ENCODE measurements at places on chromosomes 1 and 21.
A peak's percentile ranks its signal among the peaks of the same experiment; 100 is the strongest.

DNA sequence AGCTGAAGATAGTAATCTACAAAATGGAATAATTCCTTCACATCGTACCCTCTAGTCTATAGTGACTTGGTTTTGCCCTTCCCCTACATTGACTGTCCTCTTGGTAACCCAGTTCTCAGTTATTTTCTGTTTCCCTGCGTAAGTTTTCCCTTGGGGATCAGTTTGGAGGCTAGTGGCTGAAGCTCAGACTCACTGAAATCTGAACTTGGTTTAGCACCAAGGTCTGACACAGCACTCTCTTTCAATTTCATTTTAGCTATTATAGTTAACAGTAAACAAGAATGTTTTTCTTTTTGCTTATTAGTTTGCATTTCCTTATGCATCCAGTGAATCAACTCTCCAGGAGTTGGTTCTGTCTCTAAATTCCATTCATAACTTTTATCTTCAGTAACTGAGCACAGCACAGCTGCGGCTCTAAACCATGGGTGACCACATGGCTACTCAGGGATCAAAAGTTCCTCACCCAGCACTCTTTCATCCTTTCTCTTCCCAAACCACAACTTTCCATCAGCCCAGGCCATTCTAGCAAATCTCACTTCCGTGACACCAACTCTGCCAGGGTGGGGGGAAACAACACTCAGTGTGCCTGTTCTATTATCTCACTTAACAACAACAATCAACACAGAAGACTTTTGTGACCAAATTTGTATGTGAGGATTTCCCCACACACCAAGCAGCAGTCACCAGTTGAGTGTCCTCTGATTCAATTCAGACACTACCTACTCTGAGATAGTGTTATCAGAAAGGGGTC, 17.6 kb upstream of the IFI6 start:
- DNase-seq = no peak

- no peak for DNase-seq
Observed at GRCh38 chr1:57632401-57632800, 208.5 kb upstream of the DAB1 start.

DNA sequence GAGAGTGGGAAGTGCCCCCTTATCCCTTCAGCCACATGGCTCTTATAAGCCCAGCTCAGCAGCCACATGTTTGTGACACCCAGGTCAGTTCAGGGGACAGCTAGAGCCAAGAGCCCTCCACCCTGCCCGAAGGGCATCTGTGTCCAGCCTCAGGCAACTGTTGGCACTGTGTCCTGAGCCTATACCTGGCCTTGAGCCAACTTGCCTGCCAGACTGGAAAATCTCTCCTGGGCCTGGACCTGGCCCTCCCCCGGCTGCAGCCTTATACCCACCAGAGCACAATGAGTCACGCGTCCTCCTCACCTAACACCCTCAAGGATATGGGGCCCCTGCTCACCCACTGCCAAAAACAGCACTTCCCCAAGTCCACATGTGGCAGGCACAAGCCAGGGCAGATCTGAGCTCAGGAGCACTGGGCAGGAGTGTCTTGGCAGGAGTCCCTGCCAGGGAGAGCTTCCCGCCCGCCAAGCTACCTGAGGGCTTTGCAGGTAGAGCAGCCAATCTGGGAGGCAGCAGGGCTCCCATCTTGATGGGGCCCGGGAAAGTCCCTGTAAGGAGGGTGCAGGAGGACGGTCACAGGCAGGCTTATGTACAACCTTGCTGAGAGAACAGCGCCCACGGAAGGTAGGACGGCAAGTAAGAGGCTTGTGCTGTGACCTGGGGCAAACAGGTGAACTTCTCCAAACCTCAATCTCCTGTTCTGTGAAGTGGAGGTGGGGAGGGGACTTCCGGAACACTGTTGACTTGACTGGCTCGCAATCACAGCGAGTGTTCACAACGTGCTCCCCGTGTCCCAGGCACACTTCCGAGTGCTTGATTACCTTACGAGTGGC, 19.8 kb upstream of the HSPG2 start:
- no peak for DNase-seq

DNA sequence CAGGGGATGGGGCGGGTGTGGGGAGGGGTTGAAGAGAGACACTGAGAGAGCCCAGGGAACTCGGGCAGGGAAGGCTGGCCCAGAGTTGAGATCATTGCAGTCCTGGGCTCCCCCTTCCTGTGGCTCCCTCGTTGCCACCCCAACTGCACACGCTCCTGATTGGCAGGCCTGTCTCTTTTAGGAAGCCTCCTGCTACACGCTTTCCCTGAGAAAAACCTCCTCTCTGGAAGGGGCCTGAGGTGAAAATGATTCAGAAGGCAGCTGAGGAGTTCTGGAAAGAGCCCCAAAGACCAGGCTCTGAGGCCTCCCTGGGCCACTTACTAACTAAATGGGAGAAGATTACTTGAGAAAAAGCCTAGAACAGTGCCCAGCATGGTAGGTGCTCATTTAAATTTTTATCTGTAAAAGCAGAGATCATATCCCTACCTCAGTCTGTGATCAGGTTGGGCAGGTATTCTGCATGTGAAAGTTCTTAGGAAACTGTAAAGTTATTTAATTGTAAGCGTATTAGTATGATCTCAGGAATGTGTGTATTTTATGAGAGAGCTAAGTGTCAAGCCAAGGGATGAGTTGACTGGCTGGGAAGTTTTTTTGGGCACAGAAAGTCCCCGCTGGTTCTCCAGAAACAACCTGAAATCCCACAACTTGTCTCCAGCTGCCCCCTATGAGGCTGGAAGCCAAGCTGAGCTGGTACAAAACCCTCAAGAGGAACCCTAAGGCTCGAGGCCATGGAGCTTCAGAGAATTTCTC, 65.2 kb upstream of the EPS8L3 start:
- no peak for DNase-seq

GRCh38 chr1:178330848-178331497, 165.8 kb downstream of the CLEC20A start:
- DNase-seq = no peak

GRCh38 chr1:207499573-207499972, 3.6 kb downstream of the CR1 start:
- peak; percentile 61 for DNase-seq

DNA sequence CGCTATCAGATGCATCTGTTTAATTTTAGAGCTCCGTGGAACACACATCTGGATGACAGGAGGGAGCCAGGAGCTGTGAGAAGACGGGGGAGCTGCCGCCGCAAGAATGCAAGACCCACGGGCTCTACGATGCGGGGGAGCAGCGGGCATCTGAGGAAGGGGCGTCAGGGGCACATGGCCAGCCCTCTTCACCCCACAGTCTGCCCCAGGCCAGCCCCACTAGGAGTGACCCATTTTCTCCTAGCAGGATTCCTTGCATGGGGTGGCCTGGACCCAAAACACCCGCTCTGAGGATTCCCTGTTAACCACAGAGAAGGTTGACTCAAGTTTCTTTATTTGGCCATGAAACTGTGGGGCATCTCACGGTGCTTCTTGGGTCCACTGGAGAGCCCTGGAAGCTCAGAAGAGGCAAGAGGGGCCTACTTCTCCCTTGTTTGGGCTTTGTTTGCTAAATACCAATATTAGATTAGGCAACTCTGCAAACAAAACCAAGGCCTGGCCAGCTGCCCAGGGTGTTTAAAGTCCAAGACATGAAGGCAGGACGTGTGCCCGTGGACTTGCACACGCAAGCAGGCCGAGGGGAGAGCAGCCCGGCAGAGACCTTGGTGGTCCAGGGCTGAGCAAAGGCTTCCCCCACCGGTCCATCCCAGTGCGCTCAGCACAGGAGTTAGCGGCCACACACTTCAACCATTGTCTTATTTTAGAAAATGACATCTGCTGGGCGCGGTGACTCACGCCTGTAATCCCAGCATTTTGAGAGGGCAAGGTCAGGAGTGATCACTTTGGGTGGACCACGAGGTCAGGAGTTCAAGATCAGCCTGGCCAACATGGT, 89.8 kb downstream of the DHRS3 start:
- DNase-seq = no peak

- peak; percentile 4 for DNase-seq
Observed at GRCh38 chr21:16363518-16363917, 633.7 kb downstream of the USP25 start.

- peak; percentile 62 for DNase-seq
Observed at GRCh38 chr1:16078925-16079656, 5.6 kb upstream of the FAM131C start.

DNA sequence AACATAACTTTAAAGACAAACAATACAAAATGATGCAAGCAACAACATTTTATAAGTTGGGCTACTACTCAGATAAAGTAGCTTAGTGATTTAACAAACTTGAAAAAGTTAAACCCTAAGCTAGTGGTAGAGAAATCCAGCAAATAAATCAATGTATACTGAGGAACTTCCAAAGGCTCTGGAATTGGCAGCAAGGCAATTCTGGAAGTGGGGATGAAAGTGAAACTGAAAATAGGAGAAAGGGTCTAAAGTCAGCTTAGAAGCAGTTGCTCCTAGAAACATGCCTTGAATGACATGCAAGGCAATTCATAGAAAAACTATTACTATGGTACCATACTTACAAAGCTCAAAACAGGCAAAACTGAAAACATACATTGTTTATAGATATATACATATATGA, 90.0 kb upstream of the CAMK1G start:
- no peak for DNase-seq

DNA sequence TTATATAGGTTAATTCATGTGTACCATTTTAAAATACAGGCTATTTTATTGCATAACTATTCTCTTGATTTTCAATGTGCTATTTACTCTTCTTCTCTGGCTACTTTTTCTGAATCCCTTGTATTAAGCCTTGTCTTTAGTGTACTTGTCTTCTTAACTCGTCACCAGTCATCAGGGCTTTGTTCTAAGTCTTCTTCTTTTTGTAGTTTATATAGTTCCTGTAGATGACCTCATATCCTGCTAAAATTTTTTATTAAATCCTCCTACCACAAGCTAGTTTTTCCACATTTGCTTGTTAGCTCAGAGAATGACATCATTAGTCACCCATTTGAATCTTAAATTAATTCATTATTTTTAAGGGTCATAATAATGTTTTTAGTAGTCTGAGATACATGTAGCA, 1281.9 kb downstream of the KCNT2 start:
- DNase-seq = no peak

DNA sequence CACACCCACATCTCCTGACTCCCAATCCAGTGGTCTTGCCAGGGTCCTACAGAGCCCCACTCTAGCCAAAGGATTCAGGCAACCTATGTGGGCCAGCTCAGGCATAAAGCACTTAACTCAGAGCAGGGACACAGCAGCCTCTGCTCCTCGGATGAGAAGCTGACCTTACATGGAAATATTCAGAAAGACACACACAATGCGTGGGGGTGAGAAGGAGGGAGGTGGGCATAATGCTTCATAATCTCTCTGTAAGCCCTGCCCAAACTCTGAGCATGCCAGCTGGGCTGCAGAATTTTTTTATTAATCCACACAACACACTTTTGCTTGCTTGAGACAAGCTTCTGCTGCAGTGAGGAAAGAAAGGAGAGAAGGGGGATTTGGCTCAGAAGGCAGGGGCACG, 21.6 kb downstream of the KCND3 start:
- no peak for DNase-seq

- DNase-seq = no peak
Observed at GRCh38 chr1:100277866-100278265, 11.8 kb downstream of the RTCA start.

DNA sequence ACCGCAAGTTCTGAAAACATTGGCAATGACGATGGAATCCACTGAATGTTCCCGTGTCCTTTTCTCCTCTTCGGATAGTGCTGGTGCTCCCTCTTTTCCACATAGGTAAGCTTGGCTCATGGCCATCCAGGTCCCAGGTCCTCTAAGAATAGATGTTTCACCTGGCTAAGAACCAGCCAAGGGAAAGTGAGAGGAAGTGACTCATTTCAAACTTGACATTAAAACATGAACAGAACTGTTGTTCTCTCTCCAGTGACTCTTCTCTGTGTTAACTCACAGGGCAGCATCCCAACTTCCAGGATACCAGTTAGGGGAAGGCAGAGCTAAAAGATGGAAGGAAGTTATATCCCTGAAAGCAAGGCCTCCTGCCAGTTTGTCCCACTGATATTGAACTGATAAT, 493.8 kb upstream of the CHRM3 start:
- DNase-seq = no peak

- no peak for DNase-seq
Observed at GRCh38 chr21:14684071-14684470, 138.0 kb upstream of the SAMSN1 start.

GRCh38 chr1:118190561-118190960, 5.5 kb upstream of the SPAG17 start:
- no peak for DNase-seq

GRCh38 chr1:166479052-166479631, 312.3 kb upstream of the FAM78B start:
- no peak for DNase-seq

- DNase-seq = no peak
Observed at GRCh38 chr1:226308166-226308722, 720 bp downstream of the LIN9 start.
